ENCODE measurements at places on chromosomes 5 and 9.

GRCh38 chr9:136829981-136830885, 12.0 kb upstream of the AJM1 start:
- no peak for DNase-seq

DNA sequence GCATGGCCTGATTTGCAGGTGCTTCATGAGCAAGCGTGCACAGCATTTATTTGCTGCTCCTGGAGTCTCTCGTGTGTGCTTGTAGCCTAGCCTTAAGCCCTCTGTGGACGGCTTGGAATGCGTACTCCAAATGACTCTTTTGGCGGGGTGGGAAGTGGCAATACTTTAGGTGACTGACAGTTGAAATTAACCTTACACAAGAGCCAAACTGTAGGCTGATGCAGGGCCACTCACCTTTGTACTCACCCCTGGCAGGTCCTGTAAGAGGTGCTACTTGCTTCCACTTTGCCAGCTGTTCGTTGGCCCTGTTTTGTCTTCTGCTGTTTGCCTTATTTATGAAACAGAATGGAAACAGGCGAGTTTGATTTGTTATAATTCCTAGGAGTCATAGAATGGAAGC, 22.9 kb downstream of the TENT4A start:
- DNase-seq: no peak

DNA sequence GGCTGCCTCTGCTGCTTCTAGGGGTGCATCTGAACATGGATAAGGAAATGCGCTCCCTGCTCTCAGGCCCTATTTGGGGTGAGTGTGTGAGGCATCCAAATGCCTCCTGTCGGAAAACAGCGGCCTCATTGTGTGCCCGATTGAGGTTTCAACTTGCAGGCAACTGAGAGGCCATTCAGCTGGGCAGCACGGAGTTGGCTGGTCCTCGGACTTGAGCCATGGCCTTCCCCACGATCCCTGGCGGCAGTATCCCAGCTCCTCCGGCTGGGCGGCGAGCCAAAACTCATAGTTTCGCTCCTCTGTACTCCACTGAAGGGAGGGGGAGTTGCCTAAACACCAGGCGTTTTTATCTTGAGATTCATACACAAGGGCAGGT, 597.3 kb upstream of the SGCD start:
- no peak for DNase-seq

GRCh38 chr5:77309140-77309539, 98.7 kb downstream of the PDE8B start:
- no peak for DNase-seq
